ENCODE measurements at places on chromosomes 3 and 15.

DNA sequence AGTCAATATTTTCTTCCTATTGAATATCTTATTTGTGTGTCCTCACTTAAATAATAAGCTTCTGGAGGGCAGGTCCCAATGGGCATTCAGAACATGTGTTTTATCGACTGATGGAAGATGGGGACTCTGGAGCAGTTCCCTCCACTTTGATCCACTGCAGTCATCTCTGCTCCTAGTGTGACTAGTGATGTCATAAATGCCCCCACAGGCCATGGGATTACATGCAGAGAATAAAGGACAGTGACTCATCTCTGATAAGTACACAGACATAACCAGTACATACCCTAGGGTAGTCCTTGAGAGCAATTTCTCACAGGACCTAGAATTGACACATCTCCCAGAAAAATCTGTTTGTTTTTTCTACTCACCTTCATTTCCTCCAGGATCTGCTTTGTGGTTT, 49.4 kb upstream of the FMN1 start:
- no peak for DNase-seq

GRCh38 chr15:91142106-91142744, 42.2 kb downstream of the SV2B start:
- no peak for DNase-seq

- DNase-seq, result no peak
Observed at GRCh38 chr3:46954178-46954577, 22.4 kb downstream of the CCDC12 start.

- DNase-seq, result no peak
Observed at GRCh38 chr15:72421484-72421883, 23.4 kb downstream of the TMEM202 start.

DNA sequence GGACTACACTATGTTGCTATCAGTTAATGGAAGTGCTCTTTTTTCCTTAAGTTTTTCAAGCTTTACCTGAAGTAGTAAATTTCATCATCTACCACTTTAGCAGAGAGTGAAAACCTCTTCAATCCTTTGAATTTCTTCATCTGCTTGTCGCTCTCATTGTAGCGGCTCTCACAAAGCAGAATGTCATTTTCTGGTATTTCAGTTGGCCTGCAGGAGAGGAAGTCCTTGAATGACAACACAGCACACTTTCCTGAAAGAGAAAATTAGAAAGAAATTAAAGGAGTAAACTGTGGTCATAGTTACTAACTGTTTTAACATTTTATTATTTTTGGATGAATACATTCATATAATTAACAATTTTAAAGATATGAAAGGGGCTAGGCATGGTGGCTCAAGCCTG, 27.6 kb downstream of the UQCC5 start:
- no peak for DNase-seq

- no peak for DNase-seq
Observed at GRCh38 chr15:65305150-65305758, 777 bp downstream of the RNU5B-1 start.

GRCh38 chr15:55786341-55786740, 43.4 kb upstream of the PRTG start:
- DNase-seq, result no peak

GRCh38 chr3:195540511-195540910, 2.6 kb downstream of the PPP1R2 start:
- DNase-seq, result no peak

- DNase-seq, result no peak
Observed at GRCh38 chr15:83396101-83396500, 51.0 kb upstream of the SH3GL3 start.

- DNase-seq, result no peak
Observed at GRCh38 chr3:23193831-23194230, 9.3 kb upstream of the UBE2E2 start.

GRCh38 chr3:190446573-190447279, 3.0 kb downstream of the TMEM207 start:
- no peak for DNase-seq

DNA sequence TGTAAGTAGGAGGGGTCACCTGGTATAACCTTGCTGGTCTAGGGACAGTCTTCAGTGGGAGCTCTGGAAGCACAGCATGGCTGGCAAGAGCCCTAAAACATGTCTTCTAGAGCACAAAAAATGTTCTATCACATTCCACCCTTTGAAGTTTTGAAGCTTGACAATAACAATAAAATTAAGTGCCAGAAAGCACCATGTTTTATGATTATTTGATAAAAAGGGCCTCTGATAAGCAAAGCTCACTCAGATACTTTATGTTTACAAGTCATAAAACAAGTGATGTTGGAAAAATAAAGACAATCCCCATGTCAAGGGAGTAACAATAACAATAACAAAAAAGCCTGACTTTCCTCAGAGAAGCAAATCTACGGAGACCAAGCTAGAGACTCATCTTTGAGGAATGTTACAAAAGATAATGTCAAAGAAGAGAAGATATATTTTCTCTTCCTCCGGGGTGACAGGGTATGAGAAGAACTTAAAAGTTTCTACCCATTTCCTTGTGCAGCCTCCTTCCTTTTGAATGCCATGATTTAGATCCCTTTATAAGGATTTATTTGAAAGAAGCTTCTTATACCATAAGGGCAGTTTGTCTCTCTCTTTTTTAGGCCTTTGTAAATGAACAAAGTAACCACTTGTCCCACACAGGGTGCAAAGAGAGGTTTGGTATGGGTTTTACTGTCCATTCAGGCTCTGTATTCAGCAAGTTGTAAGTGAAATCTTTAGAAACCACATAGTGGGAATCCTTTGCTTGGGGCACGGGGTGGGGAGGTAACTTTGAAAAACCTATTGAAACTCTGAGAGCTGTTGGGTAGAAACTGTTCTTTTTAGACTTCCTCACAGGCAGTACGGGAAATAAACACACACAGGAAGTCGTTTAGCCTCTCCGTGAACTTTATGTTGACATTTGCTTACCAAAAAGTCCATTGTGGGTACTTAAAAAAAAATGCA, 109.6 kb upstream of the RBMS3 start:
- DNase-seq, result no peak

DNA sequence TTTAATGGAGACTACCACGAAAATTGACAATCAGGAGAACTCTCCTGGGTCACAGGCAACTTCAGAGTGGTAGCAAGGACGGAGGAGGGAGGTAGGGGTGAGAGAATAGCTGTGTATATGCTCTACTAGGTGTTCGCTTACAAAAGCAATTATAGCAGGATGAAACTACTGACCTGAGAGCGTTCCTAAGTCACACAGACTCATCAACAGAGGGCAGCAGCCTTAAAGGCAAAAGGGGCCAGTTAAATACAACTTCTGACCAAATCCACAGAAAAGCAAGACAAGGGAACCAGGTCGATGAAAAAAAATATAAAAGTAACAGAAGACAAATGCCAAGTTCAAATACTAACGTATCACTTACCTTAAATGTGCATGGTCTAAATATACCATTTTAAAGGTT, 894.6 kb downstream of the PLOD2 start:
- no peak for DNase-seq

- DNase-seq, result no peak
Observed at GRCh38 chr3:49724586-49724985, 835 bp upstream of the GMPPB start.

GRCh38 chr3:12286927-12287726, 1.7 kb upstream of the PPARG start:
- no peak for DNase-seq

GRCh38 chr3:190826018-190826417, 36.5 kb downstream of the GMNC start:
- DNase-seq, result no peak

DNA sequence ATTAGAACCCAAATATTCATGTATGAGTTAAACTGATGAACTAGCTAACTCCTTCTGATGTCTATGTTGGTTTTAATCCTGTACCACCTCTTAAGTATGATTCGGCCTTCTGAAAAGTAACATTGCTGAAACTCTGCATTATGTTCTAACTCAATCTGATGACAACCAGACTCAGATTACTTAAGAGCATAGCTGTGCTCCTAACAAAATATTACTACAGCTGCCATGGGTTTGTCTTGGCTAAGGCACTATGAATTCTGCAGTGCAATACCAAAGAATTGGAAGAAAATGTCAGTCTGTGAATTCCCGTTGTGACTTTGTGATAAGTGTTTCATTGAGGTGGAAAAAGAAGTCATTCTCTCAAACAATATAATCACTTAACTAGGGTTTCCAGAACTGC, 224.4 kb downstream of the ZMAT3 start:
- no peak for DNase-seq

DNA sequence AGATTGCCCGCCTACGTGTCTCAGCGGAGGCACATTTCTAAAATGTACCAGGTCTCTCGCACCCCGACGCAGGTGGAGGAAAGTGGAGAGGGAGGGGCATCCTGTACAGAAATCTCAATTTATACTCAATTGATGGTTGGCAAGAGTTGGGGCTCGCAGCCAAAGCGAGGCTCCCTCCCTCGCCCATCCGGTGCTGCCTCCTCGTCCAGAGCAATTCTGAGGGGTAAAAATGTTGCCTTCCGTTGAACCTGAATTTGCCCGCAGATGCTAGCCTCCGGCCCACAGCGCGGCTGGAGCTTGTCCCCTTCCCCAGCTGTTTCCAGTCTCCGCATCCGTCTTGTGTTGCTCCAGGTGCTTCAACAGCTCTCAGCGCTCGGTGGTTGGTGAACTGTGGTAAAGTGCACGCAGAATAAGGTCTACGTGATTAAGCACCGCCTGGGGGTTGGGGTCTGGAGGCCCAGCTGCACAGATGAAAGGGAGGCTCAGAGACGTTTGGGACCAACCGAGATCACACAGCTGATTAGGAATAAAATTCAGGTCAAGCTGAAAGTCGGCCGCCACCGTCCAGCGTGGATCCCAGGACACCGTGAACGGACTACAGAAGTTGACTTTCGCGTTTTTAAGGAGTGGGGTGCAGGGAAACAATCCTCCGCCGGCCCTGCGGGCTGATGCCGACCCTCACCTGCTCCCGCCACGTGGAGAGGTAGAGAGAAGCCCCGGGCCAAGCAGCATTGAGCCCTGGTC, 846 bp upstream of the POLG start:
- DNase-seq, result no peak

DNA sequence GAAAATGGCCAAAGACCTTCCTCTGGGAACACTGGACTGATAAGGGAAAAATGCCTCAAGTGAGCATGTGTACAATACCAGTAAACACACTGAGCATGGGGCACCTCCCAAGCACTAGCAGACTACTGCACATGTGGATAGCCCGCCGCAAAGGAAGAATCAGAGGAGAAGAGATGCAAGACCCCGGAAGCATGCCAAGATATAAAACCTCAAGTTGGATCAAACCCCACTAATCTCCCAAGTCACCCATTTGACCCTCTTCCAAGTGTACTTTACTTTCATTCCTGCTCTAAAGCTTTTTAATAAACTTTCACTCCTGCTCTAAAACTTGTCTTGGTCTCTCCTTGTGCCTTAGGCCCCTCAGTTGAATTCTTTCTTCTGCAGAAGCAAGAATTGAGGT, 121.1 kb upstream of the PLAAT1 start:
- no peak for DNase-seq

GRCh38 chr3:88141458-88142083, 8.2 kb upstream of the C3orf38 start:
- DNase-seq, result no peak

GRCh38 chr3:151631946-151632345, 101.8 kb upstream of the AADACL2 start:
- DNase-seq, result no peak

- no peak for DNase-seq
Observed at GRCh38 chr15:89119489-89120478, 31.5 kb downstream of the ABHD2 start.

GRCh38 chr3:127677541-127678314, 5.0 kb downstream of the ABTB1 start:
- DNase-seq, result no peak

GRCh38 chr15:70508561-70509281, 254.6 kb downstream of the UACA start:
- peak; percentile 25 for DNase-seq

- DNase-seq, result no peak
Observed at GRCh38 chr3:38758557-38758956, 57.5 kb downstream of the SCN10A start.

DNA sequence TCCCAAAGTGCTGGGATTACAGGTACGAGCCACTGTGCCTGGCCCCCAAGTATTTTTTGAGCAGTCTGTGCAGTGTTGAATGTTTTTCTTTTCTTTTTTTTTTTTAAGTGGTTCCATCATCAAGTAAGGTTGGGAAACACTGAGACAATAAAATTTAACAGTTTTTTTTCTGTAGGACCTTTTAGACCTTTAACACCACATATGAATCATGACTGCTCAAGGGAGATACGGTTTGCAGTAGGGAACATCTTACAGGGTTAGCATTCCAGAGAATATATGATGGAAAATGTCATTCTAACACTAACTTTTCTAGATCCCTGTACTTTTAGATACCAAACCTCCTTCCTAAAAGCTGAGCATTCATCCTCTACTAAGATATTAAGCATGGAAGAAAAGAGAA, 41.7 kb downstream of the SNX4 start:
- no peak for DNase-seq

GRCh38 chr3:116394365-116394764, 50.9 kb downstream of the LSAMP start:
- no peak for DNase-seq

- DNase-seq, result no peak
Observed at GRCh38 chr3:189883113-189883753, 237.5 kb downstream of the P3H2 start.

- DNase-seq, result no peak
Observed at GRCh38 chr3:112675349-112675748, 34.4 kb upstream of the CCDC80 start.

- DNase-seq, result no peak
Observed at GRCh38 chr15:88331291-88331690, 74.8 kb upstream of the NTRK3 start.

GRCh38 chr3:44430466-44430865, 47.0 kb downstream of the ZNF445 start:
- DNase-seq, result no peak

GRCh38 chr15:63913336-63913735, 79.6 kb upstream of the HERC1 start:
- DNase-seq, result no peak

- DNase-seq, result no peak
Observed at GRCh38 chr15:89904519-89904918, 8.2 kb downstream of the ARPIN start.

GRCh38 chr3:3209714-3210113, 30.2 kb upstream of the CRBN start:
- DNase-seq, result no peak

DNA sequence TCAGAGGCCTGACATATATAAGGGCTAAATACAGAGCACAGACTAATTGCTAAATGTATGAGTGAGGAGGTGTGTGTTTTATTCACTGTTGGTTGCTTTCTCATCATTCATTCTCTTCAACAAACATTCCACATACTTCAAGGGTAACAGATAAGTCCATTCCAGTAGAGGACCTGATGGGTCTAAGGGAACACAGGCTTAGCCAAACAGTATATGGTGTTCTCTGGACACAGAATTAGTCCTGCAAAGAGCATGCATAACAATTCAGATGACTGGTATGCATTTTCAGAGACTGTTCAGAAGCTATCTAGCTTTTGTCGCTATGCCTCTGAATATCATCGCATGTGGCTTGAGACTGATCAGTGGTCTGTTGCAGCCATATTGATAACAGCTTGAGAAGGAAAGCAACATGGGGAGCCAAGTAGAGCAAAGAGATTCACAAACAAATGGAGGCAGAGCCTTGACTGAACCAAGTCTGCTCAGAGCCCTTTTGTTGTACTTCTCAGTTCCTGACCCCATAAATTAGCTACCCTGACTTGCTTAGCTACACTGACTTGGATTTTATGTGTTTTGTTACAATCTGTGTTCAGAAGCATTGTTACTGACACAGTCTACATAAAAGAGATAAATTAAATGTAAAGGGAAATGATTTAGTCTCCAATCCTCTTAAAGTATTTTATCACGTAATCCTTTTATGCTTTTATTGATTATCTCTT, 1178.7 kb downstream of the ROBO1 start:
- DNase-seq, result no peak

- no peak for DNase-seq
Observed at GRCh38 chr15:69082554-69082953, 68.1 kb downstream of the NOX5 start.
